ENCODE measurements at places on chromosomes 7 and 10. TPM values are rescaled to one million over a fixed set of nuclear protein-coding genes. Genes with fewer than 3 reads are reported as not detected.

GRCh38 chr7:4794591-4795350 lies 19.3 kb downstream of the AP5Z1 start:
- no peak for DNase-seq

DNA sequence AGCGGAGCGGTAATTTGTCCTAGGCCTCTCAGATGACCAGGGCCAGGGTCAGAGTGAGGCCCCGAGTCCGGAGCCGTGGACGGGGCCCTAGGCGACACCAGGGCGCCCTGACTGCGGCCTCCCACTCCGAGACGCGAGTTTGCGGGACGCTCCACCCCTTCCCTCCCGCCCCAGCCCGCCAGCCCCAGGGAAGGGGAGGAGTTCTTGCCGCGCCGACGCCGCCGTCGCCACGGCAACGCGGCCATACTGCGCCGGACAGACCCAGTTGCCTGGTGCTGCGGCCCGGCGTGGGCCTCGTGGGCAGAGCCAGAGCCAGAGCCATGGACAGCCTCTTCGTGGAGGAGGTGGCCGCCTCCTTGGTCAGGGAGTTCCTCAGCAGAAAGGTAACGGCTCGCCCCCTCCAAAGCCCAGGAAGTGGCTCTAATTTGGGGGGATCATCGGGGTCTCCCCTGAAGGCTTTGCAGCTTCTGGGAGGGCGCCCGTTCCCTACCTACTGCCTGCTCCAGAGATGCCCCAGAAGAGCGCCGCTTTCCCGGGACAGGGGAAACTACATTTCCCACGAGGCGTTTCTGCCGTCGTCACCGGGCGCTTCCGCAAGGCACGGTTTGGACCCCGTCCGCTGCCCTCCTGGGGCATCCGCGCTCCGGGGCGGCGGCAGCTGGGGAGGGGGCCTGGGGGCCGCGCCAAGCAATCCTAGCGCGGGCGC lies at the start of gene MINDY4:
Gene MINDY4 (plus strand): TSS at position 244 of the 706 bp plus-strand sequence. CDS start 77 bp downstream, at position 321.
- DNase-seq = peak; percentile 54

DNA sequence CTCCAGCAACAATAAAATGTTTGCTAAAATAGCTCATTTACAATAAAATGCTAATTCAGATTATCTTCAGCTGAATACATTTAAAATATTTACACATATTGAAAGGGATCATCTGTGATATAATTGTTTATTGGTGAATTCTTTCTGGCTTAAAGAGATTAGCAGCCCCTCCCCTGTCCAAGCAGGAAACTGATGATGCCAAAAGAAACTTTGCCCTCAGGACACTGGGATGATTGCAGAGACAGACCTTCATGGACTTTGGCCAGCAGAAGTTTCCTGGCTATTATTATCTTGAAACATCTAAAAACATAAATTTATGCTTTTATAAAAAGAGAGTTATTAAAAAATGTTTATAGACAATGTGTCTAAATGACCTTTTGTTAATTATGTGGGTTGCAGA lies 764.9 kb upstream of the MBL2 start:
- no peak for DNase-seq

- no peak for DNase-seq
Measured at GRCh38 chr10:22986771-22987542, 59.1 kb downstream of the ARMC3 start.

DNA sequence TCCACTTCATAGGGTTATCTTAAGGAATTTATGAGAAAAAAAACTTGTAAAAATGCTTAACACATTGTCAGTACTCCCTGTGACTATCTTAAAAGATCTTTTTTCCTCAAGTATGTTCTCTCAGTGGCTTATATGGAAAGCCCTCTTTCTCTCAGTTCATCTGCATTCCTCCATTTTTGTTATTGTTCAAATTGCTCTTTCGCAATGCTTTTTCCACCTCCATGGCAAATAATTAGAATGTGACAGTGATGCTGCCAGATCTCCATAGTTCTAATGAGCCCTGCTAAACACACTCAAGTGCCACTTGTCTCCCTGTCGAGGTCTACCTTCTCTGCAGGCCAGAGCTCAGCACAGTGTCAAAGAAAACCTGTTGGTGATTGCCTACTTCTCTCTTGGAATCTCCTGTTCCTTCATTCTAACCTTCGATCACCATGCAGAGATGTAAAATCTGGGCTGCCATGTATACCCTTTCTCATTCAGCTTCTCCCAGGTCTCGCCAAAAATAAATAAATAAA lies 37.2 kb upstream of the ABCB5 start:
- no peak for DNase-seq

- no peak for DNase-seq
Measured at GRCh38 chr10:122648599-122649428, 50.8 kb downstream of the C10orf120 start.

DNA sequence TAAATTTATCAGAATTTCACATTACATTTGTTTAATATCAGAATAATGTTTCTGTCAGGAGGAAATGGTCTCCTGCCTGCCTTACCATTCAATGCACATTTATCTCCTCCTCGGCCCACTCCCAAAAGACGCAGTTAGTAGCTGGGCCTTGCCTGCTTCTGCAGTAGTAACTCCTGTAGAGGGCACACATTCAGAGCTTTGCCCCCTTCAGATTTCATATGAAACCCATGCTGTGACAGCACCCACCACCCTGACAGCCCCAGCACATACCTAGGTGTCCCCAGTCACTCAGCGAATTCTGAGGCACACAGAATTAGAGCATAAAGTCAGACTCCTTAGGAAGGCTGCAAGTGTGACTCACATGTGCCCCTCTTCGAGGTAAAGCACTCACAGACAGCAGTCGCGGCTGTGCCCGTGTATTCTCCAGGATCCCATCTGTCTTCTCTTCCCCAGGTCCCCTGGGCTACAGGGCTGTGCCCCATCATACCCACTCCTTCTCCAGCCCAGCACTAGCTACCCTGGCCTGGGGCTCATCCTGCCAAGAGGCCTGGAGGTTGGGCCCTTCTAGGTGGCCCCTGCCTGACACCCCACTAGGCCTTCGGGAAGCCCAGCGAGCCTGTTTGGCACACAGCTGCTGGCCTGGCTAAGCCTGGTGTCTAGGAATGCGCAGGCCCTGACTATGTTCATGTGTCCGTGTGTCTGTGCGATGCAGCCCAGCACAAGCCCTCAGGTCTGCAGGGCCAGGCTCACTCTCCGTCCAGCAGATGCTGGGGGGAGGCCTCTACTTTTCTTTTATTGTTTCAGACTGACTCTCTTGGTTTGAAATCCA lies 4.7 kb upstream of the DEPP1 start:
- DNase-seq = no peak

- no peak for DNase-seq
Measured at GRCh38 chr7:133851411-133851810, 275.7 kb upstream of the LRGUK start.

- DNase-seq = no peak
Measured at GRCh38 chr10:129764011-129764900, 199.8 kb downstream of the EBF3 start.

DNA sequence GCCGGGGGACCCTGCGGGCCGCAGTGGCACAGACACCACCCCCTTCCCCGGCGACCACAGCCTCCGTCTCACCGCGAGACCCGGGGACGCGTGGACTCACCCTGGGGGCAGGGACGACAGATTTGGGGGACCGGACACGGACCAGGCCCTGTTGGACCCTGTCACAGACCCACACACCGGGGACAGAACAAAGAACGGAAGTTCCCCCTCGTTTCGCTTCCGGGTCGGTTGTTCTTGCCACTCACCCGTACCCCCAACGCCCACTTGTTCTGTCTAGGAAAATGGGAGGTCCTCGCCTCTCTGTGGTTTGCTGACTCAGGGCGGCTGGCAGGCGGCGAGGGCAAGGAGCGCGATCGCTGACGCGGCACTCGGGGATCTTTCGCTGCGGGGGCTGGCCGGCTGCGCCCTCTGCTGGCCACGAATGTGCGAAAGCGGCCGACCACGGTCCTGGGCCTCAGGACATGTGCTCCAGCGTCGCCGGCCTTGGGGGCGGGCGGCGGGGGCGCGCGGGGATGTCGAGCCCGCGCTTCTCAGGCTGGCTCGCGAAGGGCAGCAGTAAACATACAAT lies at the start of gene ZNF3:
Gene ZNF3 (minus strand): TSS at position 189 of the 568 bp plus-strand sequence. CDS start 4,366 bp downstream, outside the sequence.
- peak; percentile 95 for DNase-seq

DNA sequence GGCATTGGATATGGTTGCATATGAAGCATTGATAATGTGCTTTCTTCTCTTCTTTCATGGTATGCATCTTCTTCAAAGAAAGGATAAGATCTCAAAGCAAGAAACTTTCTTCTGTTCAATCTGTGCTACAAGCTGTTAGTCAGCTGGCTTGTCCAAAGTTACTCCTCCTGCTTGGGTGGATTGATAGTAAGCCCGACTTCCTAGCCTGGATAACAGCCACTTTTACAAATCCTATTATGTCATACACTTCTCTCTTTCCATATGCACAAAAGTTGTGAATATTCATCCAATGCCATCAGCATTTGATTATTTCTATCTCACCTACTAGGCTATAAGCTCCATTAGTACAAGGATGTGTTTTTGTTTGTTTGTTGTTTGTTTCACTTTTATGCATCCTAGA lies 891.0 kb upstream of the SORCS1 start:
- DNase-seq = no peak

GRCh38 chr7:45601094-45601493 lies 26.9 kb downstream of the ADCY1 start:
- no peak for DNase-seq

DNA sequence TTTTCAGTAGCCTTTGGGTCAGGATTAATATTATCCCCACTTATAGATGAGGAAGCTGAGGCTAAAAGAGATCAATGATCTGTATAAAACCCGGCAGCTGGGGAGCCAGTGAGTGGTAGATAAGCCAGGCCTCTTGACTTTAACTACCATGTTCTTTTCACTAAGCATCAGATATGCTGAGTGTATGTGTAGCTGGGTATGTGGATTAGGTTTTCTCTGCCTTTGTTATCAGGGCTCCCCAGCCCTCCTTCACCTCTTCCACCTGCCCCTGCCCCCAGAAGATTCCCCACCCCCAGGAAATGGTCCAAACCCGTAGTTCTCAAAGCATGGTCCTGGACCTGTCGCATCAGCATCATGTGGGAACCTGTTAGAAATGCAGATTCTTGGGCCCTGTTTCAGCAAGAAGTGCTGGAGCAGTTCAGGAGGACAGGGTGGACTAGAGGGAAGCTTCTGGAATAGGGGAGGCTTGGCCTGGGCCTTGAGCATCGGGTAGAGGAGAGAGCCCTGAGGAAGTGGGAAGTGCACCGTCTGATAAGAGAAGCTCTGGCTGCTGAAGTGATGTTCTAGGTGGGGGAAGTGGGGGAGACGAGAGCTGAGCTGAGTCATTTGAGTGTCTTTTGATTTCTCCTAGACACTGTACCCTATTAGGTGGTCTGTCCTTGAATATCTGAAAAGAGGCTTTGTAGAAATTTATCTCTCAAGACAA lies 101.3 kb downstream of the HIF1AN start:
- no peak for DNase-seq

GRCh38 chr10:34773636-34774630 lies 41.2 kb downstream of the PARD3 start:
- no peak for DNase-seq

GRCh38 chr10:29102636-29103035 lies 186.2 kb upstream of the LYZL1 start:
- no peak for DNase-seq

GRCh38 chr10:120827251-120827875 lies 23.8 kb upstream of the WDR11 start:
- DNase-seq = no peak

GRCh38 chr10:13791483-13791882 lies 204.7 kb downstream of the PRPF18 start:
- no peak for DNase-seq

C10orf62 gene
- not detected for polyA plus RNA-seq

DNA sequence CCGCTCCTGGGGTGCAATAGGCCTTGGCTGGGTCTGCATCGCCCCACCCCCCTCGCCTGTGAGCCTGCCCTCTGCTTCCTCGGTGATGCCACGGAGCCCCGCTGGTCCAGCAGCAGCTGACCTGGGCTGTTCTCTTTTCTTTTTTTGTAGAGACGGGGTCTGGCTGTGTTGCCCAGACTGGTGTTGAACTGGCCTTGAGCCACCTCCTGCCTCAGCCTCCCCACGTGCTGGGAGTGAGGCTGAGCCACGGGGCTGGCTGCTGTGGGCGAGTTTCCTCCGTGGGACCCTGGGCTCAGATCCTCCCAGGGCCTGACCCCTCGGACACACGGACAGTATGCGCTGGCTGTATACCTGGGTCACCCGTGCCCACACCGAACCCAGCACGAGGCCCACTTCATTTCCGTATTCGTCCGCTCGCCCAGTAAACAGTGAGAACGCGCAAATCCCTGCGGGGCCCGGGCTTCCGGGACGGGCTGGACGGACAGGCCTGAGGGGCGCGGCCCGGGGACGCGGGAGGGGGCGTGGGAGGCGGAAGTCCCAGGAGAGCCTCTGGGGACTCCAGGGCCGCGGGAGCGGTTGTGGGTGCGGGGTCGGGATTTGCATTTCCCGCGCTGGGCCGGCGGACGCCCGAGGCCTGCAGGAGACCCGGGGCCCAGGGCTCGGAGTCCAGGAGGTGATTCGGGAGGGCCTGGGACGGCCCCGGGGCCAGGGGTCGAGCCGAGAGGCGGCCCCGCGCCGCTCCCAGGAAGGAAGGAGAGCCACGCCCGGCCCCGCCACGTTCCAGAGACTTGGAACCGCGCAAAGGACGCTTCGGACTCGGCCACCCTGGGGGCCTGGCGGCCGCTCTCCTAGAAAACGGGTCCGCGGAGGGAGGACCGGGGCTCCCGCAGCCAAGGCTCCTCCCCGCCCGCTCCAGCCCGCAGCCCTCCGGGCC lies 57.7 kb upstream of the DNAJB6 start:
- no peak for DNase-seq

Measured in naive thymus-derived CD4-positive, alpha-beta T cell (primary cell).